ENCODE measurements at places on chromosomes 11 and 22.

DNA sequence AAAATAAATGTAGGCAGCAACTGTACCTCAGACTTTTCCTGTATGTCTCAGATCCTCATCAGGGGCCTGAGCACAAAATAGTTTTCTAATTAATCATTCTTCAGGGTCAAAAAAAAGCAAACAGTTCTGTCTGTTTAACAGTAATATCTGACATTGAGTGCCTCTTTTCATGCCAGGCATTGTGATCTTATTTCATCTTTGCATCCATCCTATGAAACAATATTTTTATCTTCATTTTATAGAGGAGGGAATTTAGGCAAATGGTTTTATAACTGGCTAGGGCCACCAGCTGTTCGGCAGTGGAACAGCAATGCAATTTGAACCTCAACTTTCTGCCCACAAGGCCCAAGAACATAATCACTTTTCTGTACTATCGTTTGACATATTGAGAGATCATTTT, 145.6 kb downstream of the WNT7B start:
- peak; percentile 35 for DNase-seq

DNA sequence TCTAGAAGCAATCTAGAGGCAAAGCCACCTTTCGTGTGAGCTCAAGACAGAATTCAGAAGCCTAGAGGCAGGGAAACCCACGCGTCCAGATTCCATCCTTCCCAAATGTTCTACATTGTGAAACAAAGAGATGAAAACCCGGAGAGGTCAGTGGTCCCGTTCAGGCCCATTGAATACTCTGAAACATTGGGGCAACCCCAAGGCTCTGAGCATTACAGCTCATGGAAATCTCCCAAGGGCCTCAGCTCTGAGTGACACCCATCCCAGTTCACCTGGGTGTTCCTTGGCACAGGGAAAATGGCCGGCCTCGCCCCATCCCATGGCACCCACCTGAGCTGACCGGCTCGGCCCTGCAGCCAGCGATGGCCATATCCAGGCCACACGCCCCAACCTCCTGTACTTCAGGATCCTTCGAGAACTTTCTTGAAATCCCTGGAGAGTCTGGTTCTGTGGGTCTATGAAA, 128.6 kb upstream of the FGF3 start:
- no peak for DNase-seq

- no peak for DNase-seq
Observed at GRCh38 chr11:116558504-116559211, 214.1 kb downstream of the BUD13 start.

DNA sequence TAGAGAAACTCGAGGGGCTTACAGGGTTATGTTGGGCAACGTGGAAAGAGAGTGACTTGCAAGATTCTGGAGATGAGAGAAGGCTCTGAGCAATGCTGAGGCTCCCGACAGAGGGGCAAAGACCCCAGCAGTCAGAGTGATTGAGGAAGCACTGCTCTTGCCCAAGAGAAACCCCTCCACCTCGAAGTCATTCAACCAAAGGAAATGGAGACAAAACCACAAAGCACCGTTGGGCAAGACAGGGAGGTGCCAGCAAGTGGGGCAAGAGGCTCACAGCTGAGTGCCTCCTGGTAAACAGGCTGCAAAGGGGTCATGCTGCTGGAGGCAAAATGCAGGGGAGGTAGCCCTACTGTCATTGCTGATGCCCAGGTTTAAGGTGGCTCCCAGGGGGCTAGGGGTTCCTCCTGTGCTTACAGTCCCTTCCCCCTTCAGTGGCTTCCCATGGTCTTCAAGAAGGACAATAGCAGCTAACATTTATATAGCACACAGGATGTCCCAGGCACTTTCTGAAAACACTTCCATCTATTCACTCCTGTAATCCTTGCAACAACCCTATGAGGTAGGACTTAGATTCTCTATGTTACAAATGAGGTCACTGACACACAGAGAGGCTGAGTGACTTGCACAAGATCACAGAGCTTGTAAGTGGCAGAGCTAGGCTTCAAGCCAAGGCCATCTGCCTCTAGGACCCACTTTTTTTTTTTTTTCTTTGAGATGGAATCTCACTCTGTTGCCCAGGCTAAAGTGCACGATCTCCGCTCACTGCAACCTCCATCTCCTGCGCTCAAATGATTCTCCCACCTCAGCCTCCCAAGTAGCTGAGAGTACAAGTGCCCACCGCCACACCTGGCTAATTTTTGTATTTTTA, 18.1 kb upstream of the MYH9 start:
- peak; percentile 25 for DNase-seq

- DNase-seq: peak; percentile 48
Observed at GRCh38 chr11:128759597-128759996, 65.7 kb downstream of the FLI1 start.

- no peak for DNase-seq
Observed at GRCh38 chr11:122563761-122564160, 91.8 kb upstream of the UBASH3B start.

GRCh38 chr11:64181506-64182411, 4.2 kb upstream of the STIP1 start:
- peak; percentile 90 for DNase-seq

DNA sequence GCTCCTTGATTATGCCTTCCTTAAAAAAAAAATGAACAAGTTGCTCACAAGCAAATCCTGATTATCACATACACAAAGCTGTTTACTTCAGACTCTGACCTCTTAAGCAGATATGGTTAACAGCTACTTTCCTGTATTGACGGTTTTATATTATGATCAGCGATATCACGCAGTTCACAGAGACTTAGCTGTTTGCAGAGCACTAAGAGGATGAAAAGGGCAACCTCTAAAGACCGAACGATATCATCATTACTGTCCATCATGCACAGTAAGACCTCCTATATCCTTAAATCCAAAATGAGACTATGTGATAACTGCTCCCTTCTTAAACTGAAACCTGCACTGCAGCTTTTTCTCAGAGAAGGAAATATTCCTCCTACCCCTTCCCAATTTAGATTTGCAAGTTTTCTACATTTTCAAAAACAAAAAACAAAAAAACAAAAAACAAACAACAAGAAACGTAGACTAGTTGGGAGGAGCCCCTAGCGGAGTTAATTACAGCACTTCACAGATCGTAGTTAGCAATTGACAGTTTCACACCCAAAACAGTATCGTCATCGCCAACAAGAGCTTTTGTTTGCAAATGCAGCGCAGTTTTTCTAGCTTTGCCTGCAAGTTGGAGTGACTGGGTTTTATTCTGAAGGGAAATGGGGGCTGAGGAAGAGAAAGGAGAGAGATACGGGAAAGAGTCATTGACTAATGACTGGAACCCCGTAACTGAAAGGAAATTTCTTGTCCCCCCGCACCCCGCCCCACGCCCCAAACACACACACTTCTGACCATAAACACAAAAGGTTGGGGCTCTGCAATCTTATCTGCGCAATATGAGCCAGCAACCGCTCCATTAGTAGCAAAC, 1.2 kb downstream of the DDX6 start:
- peak; percentile 30 for DNase-seq

DNA sequence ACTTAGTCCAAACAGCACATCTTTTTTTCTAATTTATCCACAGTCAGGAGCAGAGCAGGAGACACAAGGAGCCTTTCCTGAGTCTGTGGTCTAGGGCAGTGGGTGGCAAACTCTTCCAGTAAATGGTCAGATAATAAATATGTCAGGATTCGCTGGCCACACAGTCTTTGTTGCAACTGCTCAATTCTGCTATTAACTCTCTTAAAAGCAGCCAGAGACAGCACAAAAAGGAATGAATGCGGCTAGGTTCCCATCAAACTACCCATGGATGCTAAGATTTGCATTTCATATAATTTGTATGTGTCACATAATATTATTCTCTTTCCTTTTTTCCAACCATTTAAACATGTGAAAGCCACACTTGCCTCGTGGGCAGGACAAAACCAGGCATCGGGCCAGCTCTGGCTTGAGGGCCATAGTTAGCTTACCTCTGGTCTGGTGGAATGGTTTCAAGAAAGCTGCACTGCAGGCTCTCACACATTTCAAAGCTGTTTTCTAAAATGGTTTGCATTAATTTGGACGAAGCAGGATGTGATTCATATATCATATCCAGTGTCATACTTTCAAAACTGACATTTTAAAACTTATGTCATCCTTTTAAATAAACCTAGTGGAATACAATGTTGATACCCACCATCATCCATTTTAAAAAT, 64.7 kb upstream of the CD5 start:
- DNase-seq: peak; percentile 5

DNA sequence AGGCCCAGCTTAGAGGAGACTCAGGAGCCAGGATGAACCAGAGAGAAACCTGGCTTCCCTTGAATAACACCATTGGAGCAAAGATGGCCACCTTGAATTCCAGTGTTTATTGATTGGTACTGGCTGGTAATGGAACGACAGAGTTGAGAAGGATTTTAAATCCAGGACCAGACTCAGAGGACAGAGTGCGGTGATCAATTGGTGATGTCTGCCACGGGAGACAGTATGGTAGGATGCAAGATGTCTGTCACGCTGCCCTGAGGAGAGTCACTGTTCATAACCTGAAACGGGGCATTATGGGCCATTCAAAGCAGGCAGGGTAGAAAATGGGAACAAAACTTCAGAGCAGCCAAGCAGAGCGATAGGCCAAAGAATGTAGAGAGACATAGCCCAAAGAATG, 55.4 kb upstream of the ISX start:
- no peak for DNase-seq

DNA sequence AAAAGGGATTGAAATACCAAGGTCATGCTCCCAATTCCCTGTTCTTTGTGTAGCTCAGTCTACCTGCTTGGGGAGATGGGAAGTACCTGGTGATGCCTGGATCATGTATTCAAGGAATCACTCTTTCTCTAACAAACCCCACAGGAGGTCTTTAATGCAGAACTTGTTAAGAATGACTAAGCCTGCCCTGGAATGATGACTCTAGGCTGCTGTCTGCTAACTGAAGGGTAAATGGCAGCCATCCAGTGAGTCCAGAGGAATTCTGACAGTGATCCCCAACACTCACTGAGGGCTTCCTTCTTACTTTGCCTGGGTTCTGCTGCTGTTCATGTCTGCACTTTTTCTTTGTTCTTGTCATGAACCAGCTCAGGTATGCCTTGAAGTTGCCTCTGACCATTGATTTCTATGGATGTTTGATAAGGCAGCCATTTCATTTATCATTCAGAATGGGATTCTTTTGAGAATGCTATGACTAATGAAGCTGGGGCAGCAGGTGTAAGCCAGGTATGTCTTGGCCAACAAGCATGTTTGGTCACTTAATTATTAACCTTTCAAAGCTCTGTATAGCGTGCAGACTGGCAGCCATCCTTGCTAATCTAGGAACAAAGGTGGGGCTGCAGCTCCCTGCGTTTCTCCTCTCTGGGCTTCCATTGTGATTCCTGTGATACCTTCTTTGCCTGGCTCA, 11.4 kb downstream of the PRSS23 start:
- peak; percentile 83 for DNase-seq

- peak; percentile 51 for DNase-seq
Observed at GRCh38 chr22:45686004-45686403, 14.4 kb downstream of the ATXN10 start.

GRCh38 chr11:35518766-35519165, 6.7 kb downstream of the PAMR1 start:
- DNase-seq: no peak

DNA sequence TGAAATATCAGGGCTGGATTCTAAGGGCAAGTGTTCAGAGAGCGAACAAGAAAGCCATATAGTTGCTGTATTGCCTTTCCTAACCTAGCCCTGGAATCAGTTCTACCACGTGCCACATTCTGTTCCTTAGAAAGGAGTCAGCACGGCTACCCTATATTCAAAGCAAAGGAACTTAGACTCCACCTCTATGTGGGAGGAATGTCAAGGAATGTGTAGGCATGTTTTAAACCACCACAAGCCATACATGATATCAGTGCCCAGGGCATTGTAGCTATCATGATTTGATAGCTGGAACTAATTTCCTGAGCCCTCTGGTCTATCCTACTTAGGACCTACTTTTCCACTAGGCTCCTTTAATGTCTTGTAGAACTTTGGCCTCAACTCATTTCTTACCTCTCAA, 2.5 kb upstream of the EIF4ENIF1 start:
- DNase-seq: no peak

DNA sequence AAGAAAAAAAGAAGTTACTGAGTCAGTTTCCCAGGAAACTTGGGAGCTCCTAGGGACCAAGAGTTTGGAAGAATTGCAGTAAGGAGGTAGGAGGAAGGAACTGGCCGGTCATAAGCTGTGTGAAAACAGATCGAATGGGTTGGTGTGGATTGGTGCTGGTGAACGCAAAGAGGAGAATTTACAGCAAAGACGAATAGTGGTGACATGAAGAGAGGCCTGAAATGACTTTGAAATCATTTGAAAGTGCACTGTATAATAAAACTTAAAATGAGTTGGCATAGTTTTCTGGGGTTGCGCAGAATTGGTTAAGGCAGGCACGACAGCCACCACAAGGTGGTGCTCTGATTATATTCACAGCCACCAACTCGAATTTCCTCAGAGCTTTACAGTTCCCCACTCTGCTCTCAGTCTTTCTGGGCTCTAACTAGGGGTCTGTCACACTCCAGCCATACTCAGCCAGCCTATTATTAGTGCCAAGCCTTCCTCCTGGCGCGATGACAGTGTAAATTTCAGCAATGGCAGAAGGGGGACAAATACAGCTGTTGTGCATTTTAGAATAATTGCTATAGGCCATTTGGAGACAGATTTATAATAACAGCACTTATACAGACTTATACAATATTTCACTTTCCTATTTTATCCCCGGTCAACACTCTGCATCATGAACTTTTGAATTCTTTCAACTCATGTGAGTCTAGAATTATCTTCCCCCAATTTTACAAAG, 8.3 kb upstream of the HTR3B start:
- peak; percentile 34 for DNase-seq

- no peak for DNase-seq
Observed at GRCh38 chr11:121763526-121763925, 310.8 kb upstream of the SORL1-AS1 start.

GRCh38 chr11:128570632-128571031, 16.7 kb downstream of the ETS1 start:
- DNase-seq: no peak
